ENCODE measurements at places on chromosomes 5 and 9.

DNA sequence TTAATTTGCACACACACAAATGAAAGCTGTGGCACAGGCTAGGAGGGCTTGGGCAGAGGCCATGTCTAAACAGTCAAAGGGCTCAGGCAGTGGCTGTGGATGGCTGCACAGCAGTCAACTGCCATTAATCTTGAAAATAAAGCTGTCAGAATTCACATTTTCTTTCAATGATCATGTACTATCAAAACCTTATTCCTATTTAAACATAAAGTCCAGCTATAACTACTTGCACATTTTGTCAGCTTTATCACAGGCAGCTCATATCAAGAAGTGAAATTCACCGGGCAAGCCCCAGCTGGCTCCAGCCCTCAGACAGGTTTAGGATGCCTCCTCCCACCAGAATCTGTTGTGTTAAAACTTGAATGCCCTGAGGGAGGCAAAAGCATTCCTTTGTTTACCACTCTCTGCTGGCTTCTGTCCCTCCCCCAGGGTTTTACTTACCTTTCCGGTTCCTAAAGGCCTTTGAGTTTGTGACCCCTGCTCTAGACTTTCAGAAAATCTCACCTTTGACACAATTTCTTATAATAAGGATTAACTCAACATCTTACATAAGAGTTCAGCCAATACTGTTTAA lies 54.9 kb upstream of the GRAMD2B start:
- DNase-seq = no peak

GRCh38 chr9:27542508-27542907 lies 12.9 kb upstream of the MOB3B start:
- DNase-seq = no peak

DNA sequence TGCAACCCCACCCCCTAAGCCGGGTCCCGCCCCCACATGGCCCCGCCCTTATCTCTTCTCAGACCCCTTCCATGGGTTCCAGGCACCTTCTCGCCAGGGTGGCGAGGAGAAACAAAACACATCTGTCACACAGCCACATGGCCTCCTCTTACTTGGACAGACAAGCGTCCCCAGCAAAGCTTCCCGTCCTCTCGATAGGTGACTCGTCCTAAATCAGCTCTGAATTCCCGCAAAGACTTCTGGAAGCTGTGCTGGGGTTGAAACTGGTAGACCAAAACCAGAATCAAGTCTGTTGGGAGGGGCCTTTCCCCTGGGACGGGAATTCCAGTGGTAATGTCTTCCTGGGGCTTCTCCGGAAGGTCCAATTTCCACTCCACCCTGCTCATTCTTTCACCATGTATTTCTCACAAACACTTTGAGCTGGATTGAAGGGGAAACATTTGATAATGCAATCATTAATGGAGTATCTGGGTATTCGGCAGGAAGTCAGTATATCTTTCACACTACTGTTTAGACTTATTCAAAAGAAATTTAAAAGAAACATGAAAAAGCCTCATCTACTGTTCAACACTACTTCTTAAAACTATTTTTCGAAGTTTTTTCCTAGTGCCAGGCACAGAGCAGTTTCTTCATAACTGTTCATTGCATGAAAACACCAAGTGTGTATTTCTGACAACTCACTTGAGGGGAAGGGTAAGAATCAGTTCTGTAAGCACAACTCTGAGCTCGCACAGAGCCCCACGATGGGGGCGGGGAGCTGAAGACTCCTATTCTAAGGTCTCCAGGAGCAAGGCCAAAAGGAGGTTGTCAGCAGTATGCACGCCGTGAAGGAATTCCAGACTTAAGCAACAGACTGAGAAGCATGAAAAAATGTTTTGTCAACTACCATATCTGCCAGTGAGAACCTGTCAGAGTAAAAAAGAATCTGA lies 644 bp upstream of the CTNNAL1 start:
- no peak for DNase-seq

GRCh38 chr5:19608444-19609002 lies 379.5 kb downstream of the CDH18 start:
- DNase-seq = no peak

GRCh38 chr9:137308057-137308619 lies 6.1 kb upstream of the NRARP start:
- no peak for DNase-seq

Measured in stimulated activated CD4-positive, alpha-beta T cell treated with anti-CD3 and anti-CD28 coated beads, Interleukin-4, amount 100 ng/mL, for 24 hours (primary cell).